ENCODE measurements at places on chromosomes 6 and 20.

- peaks cover 6% of the 10 kb centered on the region for H3K4me1 ChIP-seq
- H3K27ac ChIP-seq, result no peak overlapping the region
- H3K4me3 ChIP-seq, result no peak overlapping the region
- H3K27me3 ChIP-seq, result no peaks in the 10 kb centered on the region
- no peaks in the 10 kb centered on the region for H3K36me3 ChIP-seq
- no peak for DNase-seq
Measured at GRCh38 chr20:37878835-37879599, 23.9 kb upstream of the VSTM2L start.

GRCh38 chr20:4781211-4781610, 59.5 kb downstream of the PRND start:
- no peak overlapping the region for H3K27ac ChIP-seq
- DNase-seq, result no peak
- no peaks in the 10 kb centered on the region for H3K4me1 ChIP-seq
- no peaks in the 10 kb centered on the region for H3K36me3 ChIP-seq
- no peak overlapping the region for H3K4me3 ChIP-seq
- H3K27me3 ChIP-seq, result no peaks in the 10 kb centered on the region

DNA sequence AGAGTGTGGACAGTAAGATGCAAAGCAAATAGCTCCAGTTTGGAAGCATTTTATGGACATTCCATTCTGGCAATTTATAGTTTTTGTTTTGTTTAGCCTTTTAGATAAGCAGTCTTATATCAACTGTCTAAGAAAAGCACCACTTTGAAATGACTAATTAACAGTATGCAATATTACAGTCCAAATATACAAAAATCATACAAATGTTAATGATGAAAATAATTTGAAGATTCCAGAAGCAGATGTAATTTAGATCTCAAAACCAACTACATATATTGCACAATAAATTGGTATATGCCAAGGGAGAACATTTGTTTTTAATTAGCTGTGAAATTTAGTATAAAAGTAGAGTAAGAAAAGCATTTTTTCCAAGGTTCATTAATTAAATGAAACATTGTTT, 158.8 kb downstream of the KIF6 start:
- H3K36me3 ChIP-seq, result no peaks in the 10 kb centered on the region
- H3K4me3 ChIP-seq, result no peak overlapping the region
- H3K27ac ChIP-seq, result no peak overlapping the region
- no peaks in the 10 kb centered on the region for H3K27me3 ChIP-seq
- H3K4me1 ChIP-seq, result peaks cover 8% of the 10 kb centered on the region

DNA sequence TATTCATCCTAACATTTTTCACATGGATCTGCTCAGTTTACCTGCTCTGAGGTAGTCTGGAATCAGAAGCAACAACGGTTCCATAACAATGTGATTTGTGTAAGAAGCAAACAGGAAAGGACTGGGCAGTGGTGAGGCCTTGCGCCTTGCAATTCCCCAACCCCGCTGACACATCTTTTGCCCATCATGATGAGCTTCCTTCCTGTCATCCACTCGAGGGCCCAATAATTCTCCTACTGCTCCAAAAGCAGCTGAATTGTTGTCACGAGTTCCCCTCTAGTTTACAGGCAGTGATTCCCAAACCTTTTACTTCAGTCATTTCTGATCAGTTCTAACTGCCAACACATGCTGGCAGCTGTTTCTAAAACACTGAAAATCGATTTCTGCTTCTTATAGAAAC, 22.9 kb downstream of the STX7 start:
- DNase-seq, result no peak
- no peaks in the 10 kb centered on the region for H3K36me3 ChIP-seq
- H3K4me3 ChIP-seq, result no peak overlapping the region
- no peaks in the 10 kb centered on the region for H3K27me3 ChIP-seq
- H3K4me1 ChIP-seq, result peaks cover 8% of the 10 kb centered on the region

GRCh38 chr6:56148488-56149186, 98.7 kb downstream of the COL21A1 start:
- H3K4me3 ChIP-seq, result no peak overlapping the region
- no peaks in the 10 kb centered on the region for H3K4me1 ChIP-seq
- no peak overlapping the region for H3K27ac ChIP-seq
- DNase-seq, result no peak
- no peaks in the 10 kb centered on the region for H3K27me3 ChIP-seq

GRCh38 chr6:149082320-149082719, 235.2 kb upstream of the TAB2 start:
- peaks cover 55% of the 10 kb centered on the region for H3K4me1 ChIP-seq
- H3K36me3 ChIP-seq, result no peaks in the 10 kb centered on the region
- peak; percentile 92 for DNase-seq

- peak overlapping the region; percentile 92 for H3K4me3 ChIP-seq
- H3K27ac ChIP-seq, result peak overlapping the region; percentile 86
- H3K4me1 ChIP-seq, result peaks cover 35% of the 10 kb centered on the region
- no peaks in the 10 kb centered on the region for H3K27me3 ChIP-seq
- H3K36me3 ChIP-seq, result no peaks in the 10 kb centered on the region
Measured at GRCh38 chr20:20711413-20711812, 1.0 kb downstream of the RALGAPA2 start.

Data from body of pancreas (tissue), 4 donors.